G401 (cell line): ENCODE measurements at places on chromosomes 12 and 14. TPM values are rescaled to one million over a fixed set of nuclear protein-coding genes. Genes with fewer than 3 reads are reported as not detected.

Gene SDSL
- 18.5 and 32.0 TPM in 2 replicates for total RNA-seq

- DNase-seq: no peak
Observed at GRCh38 chr12:112627851-112628250, 163.7 kb upstream of the RPH3A start.

- no peak for DNase-seq
Observed at GRCh38 chr12:38156497-38157245, 159.9 kb upstream of the ALG10B start.

DNA sequence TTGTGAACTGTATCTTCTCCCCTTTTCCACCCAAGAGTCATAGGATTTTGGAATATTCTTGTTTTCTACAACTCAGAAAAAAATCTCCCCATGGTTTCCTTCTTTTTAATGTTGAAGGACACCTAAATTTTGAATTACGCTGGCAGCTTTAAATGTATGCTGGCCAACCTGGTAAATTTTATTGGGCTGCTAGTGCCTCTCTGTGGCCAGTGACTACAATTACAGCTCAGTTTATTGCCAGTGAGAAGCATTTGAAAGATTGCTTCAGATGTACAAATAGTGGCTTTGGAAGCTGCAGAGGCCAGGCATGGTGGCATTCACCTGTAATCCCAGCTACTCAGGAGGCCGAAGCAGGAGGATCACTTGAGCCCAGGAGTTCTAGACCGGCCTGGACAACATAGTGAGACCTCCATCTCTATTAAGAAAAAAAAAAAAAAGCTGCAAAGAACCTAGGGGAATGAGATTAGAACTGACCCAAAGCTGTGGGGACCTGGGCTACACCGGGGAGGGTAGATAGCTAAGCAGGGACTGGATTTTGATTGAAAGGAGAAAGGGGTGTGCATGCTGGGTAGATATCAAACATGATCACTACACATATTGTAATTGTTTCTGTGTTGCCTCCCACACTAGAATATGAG lies 7.6 kb upstream of the RAB21 start:
- DNase-seq: peak; percentile 76

DNA sequence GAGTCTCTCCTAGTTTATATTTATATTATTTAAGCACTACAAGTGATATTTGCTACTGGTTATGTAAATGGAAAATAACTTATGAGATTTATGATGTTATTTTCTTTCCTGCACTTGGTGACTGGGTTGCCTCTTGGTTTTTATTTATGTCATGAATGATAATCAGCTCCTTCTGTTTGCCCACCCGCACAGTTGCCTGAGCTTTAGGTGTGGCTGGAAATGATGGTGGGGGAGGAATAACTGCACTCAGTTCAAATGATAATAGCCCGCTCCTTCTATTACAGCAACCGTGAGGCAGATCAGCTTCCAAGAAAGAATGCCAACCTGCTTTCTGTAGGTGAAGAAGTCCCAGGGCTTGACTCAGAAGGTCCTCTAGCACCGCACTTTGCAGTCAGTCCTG lies 190.2 kb upstream of the CAND1 start:
- no peak for DNase-seq

Gene ARMH4
- total RNA-seq: 2.1 and 3.7 TPM in 2 replicates
